NCI-H1417 treated with DMSO at 0.1 percent for 48 hours (cell line): ENCODE measurements at places on chromosomes 3 and 15.

- DNase-seq: no peak
Observed at GRCh38 chr3:81742581-81742980, 18.9 kb downstream of the GBE1 start.

DNA sequence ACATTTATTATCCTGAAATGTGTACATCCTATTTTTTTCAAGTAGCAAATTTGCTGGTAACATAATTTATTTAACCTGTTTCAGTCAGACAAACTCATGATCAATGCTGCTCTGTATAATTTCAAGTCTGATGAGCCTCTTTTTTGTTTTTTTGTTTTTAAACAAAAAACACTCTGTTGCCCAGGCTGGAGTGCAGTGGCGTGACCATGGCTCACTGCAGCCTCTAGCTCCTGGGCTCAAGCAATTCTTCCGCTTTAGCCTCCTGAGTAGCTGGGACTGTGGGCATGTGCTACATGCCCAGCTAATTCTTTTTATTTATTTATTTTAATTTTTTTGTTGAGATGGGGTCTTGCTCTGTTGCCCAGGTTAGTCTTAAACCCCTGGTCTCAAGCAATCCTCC, 40.1 kb upstream of the CAPN3 start:
- DNase-seq: no peak

DNA sequence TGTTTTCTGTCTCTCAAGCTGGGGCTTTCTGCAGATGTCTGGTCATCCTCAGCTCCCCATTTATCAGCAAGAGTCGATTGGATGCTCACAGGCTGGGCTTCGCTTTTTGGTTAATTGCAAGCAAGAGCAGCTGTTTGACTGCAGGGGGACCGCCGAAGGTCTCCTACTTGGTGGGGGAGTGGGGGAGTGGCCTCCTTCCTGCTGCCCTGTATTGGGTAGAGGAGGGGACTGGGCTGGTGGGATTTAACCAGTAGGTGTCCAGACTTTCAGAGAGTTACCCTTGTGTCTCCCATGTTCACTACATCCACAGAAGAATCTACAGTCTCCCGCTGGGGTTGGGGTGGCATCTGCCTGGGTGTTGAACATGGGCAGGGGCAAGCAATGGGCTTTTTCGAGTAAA, 78.7 kb downstream of the PLXNA1 start:
- DNase-seq: no peak

- DNase-seq: no peak
Observed at GRCh38 chr3:71536376-71536965, 47.1 kb downstream of the FOXP1 start.

DNA sequence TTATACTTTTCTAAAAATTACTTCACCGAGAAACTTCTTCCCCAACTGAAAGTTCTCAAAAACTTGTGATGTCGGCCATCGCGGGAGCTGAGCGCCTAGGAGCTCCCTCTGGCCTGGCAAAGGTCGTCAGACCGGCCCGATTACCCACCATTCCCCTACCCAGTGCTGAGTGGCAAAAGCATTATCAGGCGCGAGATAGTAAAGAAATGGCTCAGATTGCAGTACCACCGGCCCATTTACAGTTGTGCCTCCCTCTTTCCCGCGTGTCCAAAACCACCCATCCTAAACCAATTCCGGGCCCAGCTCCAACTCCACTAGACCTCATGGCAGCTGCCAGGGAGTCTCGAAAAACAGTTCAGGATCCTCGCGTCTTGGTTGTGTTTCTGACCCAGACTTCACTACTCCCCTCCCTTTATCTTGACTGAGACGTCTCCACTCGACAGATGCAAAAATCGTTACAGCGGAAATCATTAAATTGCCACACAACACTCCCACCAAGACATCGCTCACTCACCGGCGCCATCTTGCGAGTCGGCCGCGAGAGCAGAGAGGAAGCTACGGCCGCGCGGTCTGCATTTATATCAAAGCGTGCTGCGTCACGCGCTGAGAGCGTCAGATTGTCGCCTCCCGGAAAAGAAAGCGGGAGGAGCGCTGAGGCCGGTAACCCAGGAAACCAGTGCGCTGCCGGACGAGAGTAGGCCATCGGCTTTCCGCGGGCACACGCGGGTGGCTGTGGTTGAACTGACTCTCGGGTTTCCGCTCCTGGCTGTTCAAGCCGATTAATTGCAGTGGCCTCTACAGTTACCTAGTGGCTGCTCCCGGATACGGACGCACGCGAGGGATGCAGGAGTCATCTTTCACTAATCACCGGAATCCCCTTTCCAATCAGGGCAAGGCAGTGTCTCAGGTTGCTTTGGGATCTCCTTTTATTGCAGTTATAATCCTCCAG, at the start of gene RPL22L1:
TSS of gene RPL22L1 (minus strand) at position 551 of the 949 bp plus-strand sequence. CDS start at position 523, 28 bp downstream.
- no peak for DNase-seq

- DNase-seq: no peak
Observed at GRCh38 chr3:24129549-24129948, 184.5 kb downstream of the NR1D2 start.
